ENCODE measurements at places on chromosomes 11 and 22.
A peak's percentile ranks its signal among the peaks of the same experiment; 100 is the strongest.

- no peak for DNase-seq
These were observed 255.5 kb downstream of the DYNC2H1 start for GRCh38 chr11:103364687-103365086.

DNA sequence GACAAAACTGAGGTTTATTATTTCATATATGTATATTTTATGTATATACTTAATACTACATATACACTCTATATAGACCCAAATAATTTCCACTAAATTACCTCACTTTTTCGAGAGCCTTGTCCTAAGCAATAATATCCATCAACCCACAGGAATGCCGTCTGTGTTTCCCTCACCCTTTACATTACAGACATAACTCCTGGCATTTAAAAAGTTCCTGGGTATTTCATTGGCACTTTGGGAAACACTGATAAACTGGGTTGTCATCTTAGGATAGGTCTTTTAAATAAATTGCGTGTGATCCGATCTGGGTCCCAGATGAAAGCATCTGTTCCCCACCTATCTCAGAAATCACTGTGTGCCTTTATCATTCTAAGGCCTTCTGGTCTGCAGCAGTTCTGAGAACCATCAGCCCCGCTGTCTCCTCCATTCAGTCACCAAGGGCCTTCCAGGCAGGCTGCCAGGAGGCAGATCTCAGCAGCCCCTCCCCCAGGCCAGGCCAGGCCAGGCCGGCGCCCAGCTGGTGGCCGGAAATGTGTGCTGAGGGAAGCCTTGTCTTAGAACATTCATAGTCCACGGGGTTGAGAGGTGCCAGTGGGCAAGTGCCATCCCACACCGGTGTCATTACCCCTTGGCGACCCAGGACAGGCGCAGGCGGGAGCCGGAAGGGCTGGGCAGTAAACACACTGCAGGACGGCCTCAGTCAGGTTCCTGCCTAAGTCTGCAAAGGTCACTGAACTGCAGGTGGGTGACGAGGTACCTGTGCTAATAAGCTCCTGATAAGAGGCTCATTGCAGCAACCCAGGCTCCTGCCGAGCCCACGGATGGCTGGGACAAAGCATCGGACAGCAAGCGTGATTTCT lies 3.3 kb downstream of the FGF19 start:
- DNase-seq, result no peak

- no peak for DNase-seq
These were observed 159.7 kb downstream of the DBX1 start for GRCh38 chr11:20000351-20001134.

- DNase-seq, result no peak
These were observed 35.3 kb upstream of the SC5D start for GRCh38 chr11:121257289-121257688.

DNA sequence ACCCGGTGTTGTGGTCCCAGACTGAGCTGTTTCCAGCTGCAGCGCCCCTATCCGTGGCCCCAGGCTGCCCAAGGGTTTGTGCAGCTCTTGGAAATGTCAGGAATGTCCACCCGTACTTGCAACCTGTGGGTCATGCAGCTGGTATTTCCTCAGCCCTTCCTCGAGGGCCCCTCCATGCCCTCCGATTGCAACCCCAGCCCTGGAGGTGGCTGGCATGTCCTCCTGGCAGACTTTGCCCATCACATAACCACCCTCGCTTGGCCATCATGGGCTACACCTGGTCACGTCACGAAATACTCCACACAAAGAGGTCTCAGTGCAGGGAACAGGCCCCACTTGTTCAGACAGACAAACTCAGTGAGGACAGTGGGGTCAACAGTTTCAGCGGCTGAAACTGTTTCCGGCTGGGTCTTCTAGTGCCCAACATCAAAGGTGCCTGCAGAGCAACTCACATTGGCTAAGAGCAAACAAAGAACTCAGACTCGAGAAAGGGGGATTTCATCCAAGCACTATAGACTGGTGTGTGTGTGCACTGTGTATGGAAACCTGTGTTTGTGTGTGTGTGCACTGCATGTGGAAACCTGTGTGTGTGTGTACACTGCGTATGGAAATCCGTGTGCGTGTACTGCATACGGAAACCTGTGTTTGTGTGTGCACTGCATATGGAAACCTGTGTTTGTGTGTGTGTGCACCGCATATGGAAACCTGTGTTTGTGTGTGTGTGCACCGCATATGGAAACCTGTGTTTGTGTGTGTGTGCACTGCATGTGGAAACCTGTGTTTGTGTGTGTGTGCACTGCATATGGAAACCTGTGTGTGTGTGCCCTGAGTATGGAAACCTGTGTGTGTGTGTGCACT lies 72.8 kb upstream of the CCND1 start:
- no peak for DNase-seq

GRCh38 chr11:111361052-111361801 lies 17.8 kb downstream of the POU2AF1 start:
- DNase-seq, result no peak

DNA sequence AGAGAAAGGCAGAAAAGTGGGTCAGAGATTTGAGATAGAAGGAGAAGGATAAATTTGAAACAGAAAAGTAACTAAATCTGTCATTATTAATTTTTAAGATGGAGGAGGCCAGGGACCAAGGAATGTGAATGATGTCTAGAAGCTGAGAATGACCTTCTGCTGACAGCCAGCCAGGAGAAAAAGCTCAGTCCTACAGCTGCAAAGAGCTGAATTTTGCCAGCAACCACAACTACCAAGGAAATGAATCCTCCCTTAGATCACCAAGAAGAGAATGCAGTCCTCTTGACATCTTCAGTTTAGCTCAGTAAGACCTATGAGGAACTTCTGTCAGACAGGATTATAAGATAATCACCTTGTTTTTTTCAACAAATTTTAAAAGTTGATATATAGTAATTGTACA lies 538.2 kb downstream of the LRRC4C start:
- no peak for DNase-seq

DNA sequence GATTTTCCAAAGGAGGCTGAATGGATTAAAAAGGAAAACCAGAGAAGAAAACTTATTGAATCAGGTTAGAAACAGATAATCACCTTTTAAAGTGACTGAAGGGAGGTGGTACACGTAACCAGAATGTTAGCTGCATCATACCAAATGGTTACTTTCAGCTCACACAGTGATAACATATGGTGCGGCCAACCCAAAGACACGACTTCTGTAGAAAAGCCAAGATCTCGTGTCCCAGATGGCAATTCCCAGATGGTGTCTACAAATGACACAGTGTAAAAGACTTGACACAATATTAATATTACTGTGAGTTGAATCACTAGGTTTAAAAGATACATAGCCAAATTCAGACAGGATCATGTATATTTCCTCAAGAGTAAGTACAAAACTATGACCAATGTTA lies 5.2 kb downstream of the PPP2R1B start:
- no peak for DNase-seq

DNA sequence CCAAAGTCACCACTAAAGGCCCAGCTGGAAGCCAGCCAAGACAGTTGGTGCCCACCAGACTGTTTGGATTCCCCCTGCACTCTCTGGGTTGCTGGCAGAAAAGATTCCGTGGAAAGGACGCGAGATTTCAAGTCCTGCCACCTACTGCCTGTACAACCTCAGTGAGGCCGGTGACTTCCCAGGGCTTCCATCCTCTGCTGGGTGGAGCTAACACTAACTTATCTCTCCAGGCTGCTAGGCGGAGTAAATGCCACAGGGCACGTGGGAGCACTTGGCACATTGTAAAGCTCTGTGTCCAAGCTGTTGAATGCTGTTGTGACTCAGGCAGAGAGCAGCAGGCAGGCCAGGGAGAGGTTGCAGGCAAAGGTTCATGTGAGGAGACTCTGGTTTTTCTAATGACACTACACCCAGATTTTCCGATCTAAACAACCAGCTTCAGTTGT lies 50.9 kb upstream of the CDON start:
- DNase-seq, result peak; percentile 76

DNA sequence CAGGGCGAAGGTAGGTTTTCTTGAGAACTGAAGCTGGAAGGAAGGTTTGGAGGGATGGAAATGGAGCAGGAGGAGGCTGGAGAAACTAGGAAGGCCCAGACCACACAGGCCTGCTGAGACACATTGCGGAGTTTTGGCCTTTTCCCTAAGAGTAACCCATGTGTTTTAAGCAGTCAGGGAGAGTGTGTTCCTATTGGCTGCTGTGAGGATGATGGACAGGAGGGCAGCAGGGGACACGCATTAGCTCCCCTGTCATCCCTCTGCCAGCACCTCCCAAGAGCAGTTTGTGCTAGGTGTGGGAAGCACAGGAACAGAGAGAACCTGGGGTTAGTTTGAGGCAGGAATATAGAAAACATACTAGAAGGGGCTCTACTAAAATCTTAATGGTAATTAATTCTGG lies 842.1 kb downstream of the TBC1D22A start:
- DNase-seq, result no peak

DNA sequence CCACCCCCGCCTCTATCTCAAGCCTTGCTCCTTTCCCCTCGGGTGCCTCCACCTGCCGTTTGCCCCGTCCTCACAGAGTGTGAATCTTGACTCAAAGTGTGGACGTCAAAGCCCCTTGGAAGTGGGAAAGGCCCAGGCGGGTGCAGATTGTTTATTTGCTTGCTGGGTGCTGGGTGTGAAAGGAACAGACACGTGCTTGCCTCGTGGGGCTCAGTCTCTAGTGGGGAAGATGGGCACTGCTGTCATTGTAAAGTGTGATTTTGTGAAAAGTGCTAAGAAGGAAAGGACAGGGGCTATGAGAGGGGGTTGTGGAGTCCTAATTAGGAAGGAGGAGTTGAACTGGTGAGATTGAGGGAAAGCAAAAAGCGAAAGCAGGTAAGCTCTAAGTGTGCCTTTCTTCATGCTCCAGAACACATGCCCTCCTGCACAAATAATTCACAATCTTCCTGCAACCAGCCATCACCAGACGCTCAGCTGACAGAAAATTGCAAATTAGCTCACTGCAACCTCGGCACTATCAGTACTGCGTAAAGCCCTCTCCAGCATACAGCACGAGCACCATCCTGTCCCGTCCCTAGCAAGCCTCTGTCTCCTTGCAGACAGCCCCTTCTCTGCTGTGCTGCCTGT lies 9.7 kb upstream of the GCAT start:
- no peak for DNase-seq

- no peak for DNase-seq
These were observed 4.6 kb upstream of the BIRC3 start for GRCh38 chr11:102312667-102313066.

DNA sequence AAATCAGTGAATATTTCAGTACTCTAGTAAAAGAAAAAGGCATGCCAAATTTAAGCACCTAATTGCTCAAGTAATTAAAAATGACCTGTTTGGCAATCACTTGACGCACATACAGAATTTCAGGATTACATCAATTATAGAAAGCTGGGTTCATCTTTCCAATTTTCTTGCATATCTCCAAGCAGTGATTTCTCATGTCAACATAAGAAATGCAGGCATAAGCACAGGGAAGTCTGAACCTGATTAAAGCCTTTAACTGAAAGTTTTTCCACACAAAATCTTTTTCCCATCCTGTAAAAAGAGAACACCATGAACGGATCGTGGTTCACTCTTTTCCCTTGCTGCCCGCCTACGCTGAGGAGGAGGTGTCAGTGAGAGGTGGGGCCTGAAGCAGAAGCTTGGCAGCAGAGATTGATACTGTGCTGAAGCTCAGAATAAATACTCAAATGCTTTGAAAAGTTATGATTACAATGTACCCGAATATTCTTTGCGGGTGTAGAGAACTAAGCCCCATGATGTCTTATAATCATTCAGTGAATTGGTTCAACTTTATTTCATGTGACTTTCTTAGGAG lies 704.1 kb upstream of the CCDC90B start:
- no peak for DNase-seq

- DNase-seq, result peak; percentile 71
These were observed 48.3 kb downstream of the RPUSD4 start for GRCh38 chr11:126163074-126163700.

DNA sequence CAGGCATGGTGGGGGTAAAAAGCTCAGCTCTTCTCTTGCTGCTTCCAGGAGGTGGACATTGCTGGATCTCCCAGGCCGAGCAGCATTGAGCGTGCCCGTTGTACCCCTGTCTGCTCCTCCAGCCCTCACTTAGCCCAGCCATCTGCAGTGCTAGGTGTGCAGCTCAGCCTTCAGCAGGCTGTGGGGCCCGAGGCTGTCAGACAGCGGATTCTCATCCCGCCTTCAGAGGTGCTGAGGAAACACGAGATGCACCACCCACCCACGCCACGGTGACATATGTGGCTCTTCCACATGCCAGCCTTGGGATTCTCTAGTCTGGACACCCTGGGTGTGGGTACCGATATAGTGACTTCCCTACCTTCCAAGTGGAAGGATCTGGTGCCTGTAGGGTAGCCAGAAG lies 48.9 kb upstream of the NECTIN1 start:
- no peak for DNase-seq

- DNase-seq, result no peak
These were observed 66.3 kb downstream of the C11orf91 start for GRCh38 chr11:33634291-33634834.

DNA sequence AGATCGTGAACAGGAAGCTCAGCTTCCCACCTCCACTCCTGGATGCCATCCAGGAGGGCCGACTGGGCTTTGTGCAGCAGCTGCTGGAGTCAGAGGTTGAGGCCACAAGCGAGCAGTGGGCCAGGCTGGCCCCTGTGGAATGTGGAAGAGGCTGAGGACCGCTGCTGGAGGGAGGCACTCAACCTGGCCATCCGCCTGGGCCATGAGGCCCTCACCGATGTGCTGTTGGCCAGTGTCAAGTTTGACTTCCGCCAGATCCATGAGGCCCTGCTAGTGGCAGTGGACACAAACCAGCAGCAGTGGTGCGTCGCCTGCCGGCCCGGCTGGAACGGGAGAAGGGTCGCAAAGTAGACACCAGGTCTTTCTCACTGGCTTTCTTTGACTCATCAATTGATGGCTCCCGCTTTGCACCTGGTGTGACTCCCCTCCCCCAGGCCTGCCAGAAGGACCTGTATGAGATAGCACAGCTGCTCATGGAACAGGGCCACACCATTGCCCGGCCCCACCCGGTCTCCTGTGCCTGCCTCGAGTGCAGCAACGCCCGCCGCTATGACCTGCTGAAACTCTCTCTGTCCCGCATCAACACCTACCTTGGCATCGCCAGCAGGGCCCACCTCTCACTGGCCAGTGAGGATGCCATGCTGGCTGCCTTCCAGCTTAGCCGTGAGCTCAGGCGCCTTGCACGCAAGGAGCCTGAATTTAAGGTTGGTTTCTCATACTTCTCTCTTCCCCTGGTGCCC lies 24.9 kb downstream of the ART5 start:
- DNase-seq, result no peak

- no peak for DNase-seq
These were observed 6.4 kb downstream of the BATF2 start for GRCh38 chr11:64990222-64990923.

- no peak for DNase-seq
These were observed 15.5 kb downstream of the RAB30 start for GRCh38 chr11:83056204-83056603.

DNA sequence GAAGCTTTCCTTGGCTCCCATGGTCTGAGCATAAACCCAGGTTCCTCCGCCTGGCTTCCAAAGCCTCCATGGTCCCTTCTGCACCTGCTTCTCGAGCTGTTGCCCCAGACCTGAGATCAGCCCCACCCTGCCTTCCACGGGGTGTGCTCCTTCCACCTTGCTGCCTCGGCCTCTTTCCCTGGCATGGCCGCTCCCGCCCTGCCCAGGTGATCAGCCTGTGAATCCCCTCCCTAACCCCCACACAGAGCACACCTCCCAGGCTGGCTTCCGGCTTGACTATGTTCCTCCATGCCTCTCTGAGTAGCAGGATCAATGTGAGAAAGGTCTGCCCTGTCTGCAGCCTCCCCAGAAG lies 2.7 kb upstream of the PPP6R3 start:
- no peak for DNase-seq

- no peak for DNase-seq
These were observed 61.4 kb downstream of the LIF start for GRCh38 chr22:30185129-30185528.
